Muscle of arm (tissue), 14 donors: ENCODE measurements at places on chromosomes 2 and 18.

GRCh38 chr2:2182551-2183071, 148.5 kb downstream of the MYT1L start:
- no peak for DNase-seq

DNA sequence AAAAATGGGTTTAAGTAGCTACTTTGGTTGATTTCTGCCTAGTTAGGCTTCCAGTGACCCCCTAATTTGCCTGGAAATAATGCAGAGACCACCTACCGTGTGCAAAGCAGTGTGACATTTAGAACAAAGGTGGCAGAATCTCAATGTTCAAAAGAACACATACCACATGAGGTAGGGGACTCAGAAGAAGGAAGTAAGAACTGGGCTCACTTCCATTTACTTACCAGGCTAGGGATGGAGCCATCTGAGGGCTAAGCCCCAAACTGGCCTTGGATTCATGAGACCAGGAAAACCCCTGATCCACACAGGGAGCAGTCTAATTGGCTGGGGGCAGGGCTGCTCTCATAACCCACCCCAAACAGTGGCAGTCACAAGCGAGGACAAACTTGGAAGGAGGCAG, 190.7 kb downstream of the NCKAP5 start:
- no peak for DNase-seq

DNA sequence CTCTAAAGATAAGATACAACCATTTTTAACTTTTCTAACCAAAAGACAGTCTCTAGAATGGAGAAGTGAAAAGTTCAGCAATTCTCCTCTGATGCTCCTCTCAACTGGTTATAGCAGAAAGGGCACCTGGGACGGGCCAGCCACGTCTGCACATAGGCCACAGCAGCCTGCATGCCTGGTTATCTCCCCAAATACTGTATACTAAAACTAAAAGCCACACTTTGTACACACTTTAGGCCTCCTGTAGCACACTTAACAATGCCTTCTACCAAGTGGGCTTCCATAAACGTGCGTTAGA, 179.1 kb downstream of the ANKRD44 start:
- no peak for DNase-seq

DNA sequence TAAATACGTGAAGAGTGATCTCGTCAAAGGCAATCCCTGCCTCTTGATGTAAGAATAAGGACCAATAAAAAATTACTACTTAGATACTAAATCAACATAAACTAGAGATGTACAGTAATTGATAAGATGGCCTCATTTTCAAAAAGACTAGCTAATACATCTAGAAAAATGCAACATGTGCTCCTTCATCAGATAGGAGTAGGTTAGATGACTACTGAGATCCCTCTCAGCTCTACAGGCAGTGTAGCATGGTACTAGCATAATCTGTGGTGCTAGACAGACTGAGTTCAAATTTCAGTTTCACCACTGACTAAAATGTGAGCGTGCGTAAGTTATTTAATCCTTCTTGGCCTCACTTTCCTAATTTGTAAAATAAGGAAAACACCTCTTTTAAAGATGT, 82.6 kb upstream of the FRZB start:
- DNase-seq, result no peak

DNA sequence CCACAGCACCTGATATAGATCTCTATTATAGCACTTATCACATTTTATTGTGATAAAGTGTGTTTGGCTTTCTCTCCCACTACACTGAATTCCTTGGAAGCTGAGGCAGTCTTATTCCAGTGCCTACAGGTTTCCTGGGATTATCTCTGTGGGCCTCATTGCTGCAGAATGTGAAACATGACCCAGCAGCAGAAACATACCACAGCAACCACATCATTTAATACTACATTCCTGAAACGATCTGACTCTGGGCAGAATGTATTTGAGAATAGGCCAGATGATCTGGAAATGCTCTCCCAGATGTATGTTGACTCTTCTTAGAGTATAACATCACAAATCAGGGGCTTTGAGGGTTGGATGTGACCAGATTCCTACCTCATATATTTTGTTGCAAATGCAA, 323.5 kb upstream of the TANK start:
- DNase-seq, result peak; percentile 15

- DNase-seq, result no peak
Observed at GRCh38 chr18:39693359-39693758, 2127.8 kb upstream of the CELF4 start.

DNA sequence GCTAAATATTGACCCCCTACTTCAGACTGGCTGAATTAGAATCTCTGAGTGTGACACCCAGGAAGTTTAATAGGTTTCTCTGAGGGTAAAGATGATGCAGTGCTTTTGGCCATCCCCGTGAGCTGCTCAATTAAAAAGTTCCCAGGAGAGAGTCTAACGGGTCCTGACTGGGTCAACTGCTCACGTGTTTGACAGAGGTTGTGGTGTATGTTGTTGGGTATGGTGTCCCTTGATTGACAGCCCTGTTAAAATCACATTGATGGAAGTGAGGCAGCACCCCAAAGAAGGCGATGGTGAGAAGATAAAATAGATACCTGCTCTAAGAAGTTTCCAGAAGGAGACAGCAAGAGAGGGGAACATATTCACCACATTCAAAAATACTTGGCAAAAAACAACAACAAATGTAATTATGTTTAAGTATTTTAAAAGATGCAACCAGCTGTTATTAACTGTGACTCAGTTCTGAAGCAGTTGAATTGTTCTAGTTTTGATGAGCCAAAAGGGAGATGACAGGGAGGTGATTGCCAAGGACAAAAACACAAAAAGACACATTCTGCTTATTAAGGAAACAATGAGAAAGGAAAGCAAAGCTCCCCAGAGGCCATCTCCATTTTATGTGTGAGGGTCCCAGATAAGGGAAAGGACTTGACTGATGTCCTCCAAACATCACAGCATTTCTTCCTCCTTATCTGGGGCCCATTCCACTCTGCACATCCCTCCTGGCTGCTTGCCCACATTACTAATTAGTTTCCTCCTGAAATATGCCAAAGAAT, 11.5 kb upstream of the GMCL1 start:
- DNase-seq, result no peak

DNA sequence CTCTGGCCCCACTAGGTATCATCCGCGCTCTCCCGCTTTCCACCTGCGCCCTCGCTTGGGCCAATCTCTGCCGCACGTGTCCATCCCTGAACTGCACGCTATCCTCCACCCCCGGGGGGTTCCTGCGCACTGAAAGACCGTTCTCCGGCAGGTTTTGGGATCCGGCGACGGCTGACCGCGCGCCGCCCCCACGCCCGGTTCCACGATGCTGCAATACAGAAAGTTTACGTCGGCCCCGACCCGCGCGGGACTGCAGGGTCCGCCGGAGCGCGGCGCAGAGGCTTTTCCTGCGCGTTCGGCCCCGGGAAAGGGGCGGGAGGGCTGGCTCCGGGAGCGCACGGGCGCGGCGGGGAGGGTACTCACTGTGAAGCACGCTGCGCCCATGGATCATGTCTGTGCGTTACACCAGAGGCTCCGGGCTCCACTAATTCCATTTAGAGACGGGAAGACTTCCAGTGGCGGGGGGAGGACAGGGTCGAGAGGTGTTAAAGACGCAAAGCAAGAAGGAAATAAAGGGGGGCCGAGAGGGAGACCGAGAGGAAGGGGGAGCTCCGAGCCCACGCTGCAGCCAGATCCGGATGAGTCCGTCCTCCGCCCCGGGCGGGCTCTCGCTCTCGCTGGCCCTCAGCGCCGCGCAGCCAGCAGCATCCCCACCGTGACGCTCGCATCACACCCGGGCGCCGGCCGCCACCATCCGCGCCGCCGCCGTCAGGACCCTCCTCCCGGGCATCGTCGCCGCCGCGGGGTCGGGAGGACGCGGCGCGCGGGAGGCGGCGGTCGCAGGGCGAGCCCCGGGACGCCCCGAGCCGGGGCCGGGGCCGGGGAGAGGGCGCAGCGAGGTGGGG, 664 bp downstream of the NETO1 start:
- no peak for DNase-seq

GRCh38 chr2:177666408-177666807, 273.8 kb downstream of the AGPS start:
- no peak for DNase-seq

- no peak for DNase-seq
Observed at GRCh38 chr2:55618025-55618274, 528 bp upstream of the PPP4R3B start.

DNA sequence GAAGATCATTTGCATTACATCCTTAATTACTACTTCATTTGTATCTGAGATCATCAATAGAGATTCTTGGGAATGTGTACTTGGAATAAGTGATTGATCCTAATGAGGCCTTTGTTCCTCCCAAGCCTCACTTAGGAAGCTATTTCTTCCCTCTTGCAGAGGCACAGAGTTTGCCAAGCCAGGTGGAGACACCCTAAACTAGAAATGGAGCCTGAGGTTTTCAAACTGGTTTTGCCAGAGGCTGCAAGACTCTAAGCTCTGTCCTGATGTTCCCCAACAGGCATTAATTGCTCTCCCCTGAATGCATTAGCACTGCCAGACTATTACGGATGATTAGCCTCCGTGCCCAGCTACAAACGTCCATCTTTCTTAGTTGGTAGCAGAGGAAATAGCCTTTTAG, 125.2 kb upstream of the LGALSL start:
- no peak for DNase-seq

- DNase-seq, result no peak
Observed at GRCh38 chr2:56102098-56102497, 81.7 kb upstream of the CCDC85A start.

GRCh38 chr2:43333101-43333655, 106.8 kb upstream of the ZFP36L2 start:
- DNase-seq, result no peak

DNA sequence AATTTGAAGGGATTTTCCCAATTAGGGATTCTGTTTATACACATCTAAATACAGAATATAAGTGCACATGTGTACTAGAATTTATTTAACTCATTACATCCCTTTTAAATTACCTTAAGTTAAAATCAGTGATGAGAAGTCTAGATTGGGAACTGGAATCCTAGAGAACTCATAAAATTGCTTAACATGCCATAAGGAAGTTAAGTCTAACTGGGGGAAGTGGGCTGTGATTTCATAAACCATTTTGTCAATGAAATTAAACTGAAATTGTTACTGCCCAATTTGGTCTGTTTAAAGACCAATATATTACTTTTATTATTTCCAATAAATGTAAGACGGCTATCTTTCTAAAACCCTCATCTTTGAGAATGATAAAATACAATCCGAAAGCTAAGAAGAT, 72.3 kb upstream of the CD226 start:
- no peak for DNase-seq
